GM12892 (cell line): ENCODE measurements at places on chromosomes 2 and 18.

DNA sequence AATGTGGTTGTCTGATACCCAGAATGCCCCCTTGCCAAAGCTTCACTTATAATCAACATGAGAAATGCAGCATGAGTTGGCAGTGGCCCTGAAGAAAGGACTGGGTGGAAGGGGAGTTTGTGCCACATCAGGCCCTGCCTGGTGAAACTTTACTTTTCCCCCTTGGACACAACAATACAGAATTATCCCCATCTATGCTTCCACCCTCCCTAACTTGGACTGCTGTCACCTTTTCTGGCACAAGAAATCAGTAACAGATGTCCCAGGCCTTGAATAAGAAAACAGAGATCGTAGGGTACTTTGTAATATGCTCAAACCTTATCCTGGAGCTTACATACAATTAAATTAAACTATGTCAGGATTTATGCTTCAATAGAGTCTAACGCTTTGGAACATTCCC is 128.9 kb upstream of the SATB2 start:
- DNase-seq, result no peak

DNA sequence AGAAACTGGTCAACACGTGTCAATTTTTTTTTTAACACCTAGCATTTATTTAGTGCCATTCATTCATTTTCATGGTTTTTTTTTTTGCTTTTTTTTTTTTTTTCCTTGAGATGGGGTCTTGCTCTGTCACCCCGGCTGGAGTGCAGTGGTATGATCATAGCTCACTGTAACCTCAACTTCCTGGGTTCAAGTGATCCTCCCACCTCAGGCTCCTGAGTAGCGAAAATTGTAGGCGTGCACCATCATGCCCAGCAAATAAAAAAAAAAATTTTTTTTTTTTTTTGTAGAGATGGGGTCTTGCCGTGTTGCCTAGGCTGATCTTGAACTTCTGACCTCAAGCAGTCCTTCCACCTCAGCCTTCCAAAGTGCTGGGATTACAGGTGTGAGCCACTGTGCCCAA is 21.1 kb downstream of the USP14 start:
- DNase-seq, result no peak

- DNase-seq, result no peak
Measured at GRCh38 chr2:191030521-191031154, 16.7 kb upstream of the STAT1 start.

DNA sequence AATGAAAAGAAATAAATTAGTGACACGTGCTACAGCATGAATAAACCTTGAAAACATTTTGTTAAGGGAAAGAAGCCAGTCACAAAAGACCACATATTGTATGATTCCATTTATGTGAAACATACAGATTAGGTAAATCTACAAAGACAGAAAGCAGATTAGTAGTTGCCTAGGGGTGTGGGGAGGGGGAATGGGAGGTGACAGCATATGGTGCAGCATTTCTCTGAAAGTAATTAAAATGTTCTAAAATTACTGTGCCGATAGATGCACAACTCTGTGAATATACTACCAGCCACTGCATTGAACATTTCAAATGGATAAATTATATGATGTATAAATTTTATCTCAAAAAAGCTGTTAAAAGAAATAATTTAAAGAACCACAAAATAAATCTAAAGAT is 161.0 kb downstream of the TRIB2 start:
- no peak for DNase-seq

DNA sequence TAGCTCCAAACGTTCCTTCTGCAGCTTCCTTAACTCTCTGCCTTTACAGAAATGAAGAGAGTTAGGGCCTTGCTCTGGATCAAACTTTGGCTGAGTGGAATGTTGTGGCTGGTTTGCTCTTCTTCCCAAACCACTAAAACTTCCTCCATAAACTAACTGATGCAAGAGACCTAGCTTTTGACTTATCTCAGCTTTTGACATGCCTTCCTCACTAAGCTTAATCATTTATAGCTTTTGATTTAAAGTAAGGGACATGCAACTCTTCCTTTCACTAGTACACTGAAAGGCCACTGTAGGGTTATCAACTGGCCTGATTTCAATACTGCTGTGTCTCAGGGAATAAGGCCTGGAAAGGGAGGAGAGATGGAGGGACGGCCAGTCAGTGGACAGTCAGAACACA is 8.3 kb downstream of the PXDN start:
- DNase-seq, result no peak
